ENCODE measurements at places on chromosomes 6 and 20.

DNA sequence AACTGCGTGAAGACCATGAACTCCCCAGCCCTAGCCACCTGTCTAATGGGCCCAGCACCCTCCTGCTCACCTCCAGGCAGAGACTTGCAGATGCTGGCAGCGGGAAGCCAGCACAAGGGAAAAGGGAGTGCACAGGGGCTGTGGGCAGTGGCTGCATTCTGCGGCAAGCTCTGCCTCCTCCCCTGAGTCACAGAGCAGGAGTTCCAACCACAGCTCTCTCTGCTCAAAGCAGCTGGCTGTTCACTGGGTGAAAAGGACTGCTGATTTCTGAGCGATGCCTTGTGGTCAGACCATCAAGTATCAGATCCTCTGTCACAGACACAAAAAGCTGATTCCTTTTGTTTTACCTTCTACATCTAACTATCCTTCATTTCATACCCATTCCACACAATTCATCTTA lies 10.5 kb downstream of the NKX2-2 start:
- peak; percentile 66 for DNase-seq

GRCh38 chr6:149990661-149991471 lies 27.1 kb downstream of the ULBP1 start:
- DNase-seq, result peak; percentile 2

DNA sequence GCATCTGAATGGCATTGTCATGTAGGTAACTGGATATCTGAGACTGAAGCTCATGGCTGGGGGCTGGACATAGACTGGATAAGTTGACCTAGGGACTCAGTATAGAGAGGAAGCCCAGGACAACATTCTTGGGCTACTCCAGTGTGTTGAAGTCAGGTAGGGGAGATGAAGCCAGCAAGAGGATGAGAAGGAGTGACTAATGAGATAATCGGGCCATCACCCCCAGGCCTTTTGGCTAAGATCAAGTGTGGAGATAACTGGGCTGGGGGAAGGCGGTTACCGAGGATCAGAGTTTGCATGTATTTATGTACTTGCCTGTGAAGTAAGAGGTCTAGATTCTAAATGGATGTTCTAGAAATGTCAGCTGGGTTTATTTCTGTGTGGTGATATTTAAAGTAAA lies 73.4 kb downstream of the ELOVL2 start:
- no peak for DNase-seq

DNA sequence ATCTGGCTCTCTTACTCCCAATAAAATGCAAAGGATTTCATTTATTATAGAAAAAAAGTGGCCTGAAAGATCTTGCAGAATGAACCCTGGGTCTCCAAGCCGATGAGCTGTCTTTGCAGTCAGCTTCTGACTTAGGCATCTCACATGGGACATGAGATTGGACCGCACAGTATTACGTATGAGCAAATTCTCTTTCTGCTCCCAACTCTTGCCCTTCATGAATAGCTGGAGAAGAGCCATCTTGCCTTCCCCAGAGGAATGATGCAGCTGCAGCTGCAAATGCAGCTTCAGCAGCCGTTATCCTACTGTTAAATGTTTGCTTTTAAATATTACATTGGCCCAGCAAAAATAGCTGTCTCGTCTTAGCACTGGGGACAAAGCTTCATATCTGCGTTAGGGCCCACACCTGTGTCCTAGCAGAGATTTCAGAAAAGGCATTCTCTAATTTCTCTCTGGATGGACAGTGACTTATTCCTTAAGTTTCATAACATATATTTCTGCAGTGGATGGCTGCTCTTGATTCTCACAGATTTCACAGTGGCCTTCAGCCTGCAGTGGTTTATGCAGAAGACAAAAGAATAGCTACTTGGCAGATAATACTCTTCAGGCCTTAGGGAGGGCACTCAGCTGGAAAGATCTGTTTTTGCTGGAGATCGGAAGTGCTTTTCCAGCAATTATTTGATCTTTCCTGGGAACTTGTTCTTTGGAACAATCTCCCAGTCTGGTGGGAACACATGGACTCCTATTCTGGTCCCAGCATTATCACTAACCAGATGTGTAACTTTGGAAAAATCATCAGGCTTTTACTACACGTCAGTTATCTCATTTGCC lies 129.2 kb downstream of the FYN start:
- no peak for DNase-seq

DNA sequence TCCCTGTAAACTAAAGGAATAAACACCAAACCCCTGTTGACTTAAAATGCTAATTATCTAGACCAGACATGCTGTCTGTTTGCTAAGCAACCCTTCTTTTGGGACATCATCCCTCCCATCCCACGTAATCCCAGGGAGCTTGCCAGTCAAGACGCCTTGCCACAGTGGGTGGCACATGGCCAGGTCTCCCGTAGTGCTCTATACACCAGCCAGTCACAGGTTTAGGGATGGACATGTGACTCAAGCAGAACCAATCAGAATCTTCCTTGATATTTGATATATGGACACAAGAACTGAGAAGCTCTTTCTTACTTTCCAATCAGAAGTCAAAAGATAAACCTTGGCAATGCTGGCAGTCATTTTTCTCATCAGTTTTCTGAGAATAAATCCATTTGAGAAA lies 60.0 kb downstream of the CNKSR3 start:
- DNase-seq, result no peak

GRCh38 chr6:41942067-41942851 lies 651 bp upstream of the CCND3 start:
- DNase-seq, result peak; percentile 98

- DNase-seq, result no peak
Observed at GRCh38 chr6:113539202-113539601, 317.9 kb upstream of the MARCKS start.

- no peak for DNase-seq
Observed at GRCh38 chr20:44614525-44614924, 32.1 kb downstream of the PKIG start.

GRCh38 chr20:51759769-51760510 lies 8.2 kb downstream of the ATP9A start:
- no peak for DNase-seq

- no peak for DNase-seq
Observed at GRCh38 chr6:4272996-4273395, 137.6 kb upstream of the ECI2 start.

- no peak for DNase-seq
Observed at GRCh38 chr20:51994751-51995417, 192.6 kb upstream of the SALL4 start.

- no peak for DNase-seq
Observed at GRCh38 chr6:71091956-71092355, 135.1 kb upstream of the B3GAT2 start.

DNA sequence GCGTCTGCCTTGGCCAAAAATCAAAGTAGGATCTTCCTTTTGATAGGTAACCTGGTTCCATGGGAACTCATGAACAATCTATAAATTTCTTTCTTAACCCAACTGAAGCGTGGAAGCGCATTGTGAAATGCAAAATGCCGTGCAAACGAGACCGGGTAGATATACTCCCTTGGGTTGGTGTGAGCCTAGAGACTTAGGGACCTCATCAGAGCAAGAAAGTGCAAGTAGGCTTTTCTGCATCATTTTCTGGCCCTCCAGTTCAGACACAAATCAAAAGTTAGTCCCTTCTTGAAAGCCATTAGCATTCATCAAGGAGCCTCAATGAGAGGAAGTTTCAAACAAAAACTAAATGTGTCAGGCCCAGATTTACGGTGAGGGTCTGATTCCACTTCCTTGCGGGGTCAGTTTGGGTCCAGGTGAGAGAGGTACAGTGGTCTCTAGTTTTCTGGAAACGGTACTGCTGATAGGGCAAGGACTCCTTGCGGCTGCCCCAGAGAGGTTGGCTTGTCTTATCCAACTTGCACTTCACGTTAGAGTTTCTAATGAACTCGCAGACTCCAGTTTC lies 5.3 kb upstream of the ZNF184 start:
- DNase-seq, result no peak

DNA sequence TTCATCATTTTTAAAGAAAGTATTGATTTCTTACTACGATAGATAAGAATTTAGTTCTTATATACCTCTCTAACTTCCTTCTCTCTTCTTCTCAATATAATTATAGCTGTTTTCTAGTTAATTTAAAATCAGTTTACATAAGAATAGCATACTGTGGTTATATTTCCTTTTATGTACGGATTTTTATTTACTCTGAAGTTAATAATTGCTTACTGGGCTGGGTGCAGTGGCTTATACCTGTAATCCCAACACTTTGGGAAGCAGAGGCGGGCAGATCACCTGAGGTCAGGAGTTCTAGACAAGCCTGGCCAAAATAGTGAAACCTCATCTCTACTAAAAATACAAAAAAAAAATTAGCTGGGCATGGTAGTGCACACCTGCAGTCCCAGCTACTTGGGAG lies 9.7 kb downstream of the ACSS2 start:
- DNase-seq, result no peak

DNA sequence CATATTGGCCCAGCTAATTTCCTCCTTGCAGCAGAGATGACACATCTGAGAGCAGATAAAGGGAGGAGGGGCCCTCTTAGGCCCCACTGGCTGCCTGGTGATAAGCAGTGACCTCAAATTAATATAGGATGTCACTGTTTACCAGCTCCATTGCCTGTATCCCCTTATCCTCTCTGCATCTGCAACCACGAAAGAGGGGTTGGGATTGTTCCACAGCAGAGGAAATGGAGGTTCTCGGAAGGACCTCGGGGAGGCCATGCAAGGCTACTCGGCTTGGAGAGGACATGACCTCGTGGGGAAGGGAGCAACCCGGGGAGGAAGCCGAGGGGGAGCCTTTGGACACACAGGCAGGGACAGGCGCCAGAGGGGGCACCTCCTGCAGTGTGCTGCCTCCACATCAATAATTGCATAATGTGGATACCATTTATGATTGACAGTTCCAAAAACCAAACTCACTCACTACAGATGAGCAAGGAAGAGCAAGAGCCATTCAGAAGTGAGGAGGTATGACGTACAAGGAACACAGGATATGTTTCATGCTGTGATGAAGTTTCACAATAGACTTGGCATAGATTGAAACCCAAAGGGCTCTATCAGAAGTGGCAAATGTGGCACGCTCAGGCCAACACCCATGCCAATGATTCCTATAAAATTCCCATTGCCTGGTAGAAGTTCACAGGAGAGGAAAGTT lies 177.2 kb upstream of the RNF24 start:
- no peak for DNase-seq

- no peak for DNase-seq
Observed at GRCh38 chr6:157650801-157651200, 172.2 kb upstream of the SNX9 start.

GRCh38 chr6:40389254-40389653 lies 197.9 kb downstream of the LRFN2 start:
- no peak for DNase-seq

DNA sequence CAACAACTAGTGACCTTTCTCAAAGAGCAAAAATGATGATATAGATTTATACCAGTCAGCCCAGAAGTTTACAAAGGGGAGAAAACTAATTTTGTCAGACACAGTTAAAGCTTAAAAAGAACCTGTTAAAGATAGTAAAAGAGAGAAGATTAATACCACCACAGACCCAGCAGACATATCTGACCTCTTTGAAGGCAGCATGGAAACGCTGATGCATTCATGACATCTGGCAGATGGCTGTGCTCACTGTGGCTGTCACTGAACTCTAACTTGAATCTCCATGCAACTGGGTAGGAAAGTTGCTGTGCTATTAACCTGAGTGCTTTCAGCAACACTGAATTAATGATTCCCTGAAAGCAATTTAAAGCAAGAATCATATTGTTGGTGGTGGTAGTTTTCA lies 159.8 kb upstream of the PRDM1 start:
- no peak for DNase-seq

GRCh38 chr6:166253778-166254204 lies 54.4 kb downstream of the PRR18 start:
- no peak for DNase-seq

- DNase-seq, result no peak
Observed at GRCh38 chr6:111087871-111088667, 766 bp downstream of the SLC16A10 start.

GRCh38 chr20:24777746-24778145 lies 171.3 kb upstream of the CST7 start:
- no peak for DNase-seq

All from kidney glomerular epithelial cell (primary cell).